ENCODE measurements at places on chromosomes 1 and 21.

DNA sequence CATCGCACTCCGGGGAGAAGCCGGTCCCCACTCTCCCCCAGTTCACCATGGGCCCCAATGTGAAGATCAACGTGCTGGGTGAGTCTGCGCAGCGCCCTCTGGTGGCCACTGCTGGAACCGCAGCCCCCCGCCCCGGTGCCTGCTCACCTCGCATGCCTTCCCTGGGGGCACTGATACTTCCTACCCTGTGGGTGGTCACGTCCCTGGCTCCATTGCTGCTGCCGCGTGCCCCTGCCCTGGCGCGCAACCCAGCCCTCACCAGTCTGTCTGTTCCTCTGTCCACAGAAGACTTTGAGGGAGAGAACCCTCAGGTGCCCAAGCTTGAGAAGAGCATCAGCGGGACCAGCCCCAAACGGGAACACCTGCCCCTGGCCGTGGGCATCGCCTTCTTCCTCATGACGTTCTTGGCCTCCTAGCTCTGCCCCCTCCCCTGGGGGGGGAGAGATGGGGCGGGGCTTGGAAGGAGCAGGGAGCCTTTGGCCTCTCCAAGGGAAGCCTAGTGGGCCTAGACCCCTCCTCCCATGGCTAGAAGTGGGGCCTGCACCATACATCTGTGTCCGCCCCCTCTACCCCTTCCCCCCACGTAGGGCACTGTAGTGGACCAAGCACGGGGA, 7.6 kb downstream of the EFNA3 start:
- no peak for DNase-seq

GRCh38 chr1:246809473-246809872, 85.3 kb downstream of the SCCPDH start:
- no peak for DNase-seq

DNA sequence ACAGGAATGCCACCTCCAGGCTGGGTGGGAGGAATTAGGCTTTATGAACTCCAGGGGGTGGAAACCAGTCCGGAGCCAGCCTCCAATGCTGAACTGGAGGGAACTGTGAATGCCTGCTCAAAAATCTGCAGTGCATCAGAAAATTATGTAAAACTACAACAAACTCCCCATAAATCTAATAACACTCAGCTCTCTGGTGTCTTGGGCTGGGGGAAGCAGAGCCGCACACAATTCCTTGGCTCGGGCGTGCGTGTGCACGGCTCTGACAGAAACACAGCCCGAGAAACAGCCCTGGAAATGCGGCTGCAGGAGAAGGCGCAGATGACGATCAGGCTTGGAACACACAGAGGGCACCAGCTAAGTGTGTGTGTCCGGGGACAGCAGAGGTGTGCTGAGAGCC, 127.6 kb upstream of the VAMP3 start:
- DNase-seq = no peak

GRCh38 chr1:109979489-109980091, 5.0 kb upstream of the AHCYL1 start:
- DNase-seq = peak; percentile 65

DNA sequence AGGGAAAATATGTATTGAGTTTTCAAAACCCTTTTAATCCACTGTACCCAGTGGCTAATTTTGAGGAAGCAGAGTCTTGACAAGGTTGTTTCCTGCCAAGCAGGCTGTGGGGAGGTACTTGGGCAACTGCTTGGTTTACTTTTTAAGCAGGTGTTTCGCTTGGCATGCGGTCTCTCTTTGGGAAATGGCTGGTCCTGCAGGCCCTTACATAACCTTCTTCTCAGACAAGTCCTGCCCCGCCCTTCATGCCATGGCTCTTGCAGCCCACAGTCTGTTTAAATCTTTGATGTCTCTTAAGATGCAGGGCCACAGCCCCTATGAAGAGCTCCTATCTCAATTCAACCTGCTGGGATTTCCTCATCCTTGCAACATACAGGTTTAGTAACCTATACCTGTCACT, 36.0 kb upstream of the ABCD3 start:
- DNase-seq = no peak

GRCh38 chr1:11858968-11859871, 475 bp upstream of the NPPB start:
- DNase-seq = peak; percentile 22

- no peak for DNase-seq
Measured at GRCh38 chr1:7012461-7012924, 227.2 kb downstream of the CAMTA1 start.

DNA sequence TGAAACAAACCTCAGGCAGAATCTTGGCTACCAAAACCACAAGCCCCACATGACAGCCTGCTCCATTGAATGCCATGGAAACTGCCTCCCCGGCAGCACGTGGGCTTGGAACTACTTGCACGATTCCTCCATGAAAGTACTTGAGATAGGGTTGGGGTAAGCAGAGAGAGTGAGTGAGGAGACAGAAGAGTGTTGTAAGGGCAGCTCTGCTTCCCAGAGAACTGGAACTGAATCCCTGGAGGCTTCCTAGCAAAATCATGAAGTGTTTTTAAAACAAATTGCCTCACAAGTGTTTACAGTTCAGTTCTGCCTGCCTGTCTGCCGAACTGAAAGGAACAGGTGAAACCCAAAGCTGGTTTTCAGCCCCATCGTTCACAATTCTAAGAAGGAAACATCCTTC, 35.3 kb upstream of the DNASE2B start:
- no peak for DNase-seq

- DNase-seq = no peak
Measured at GRCh38 chr1:117574161-117574835, 31.6 kb upstream of the TENT5C start.

GRCh38 chr1:174556392-174556791, 108.6 kb downstream of the GPR52 start:
- DNase-seq = no peak
